ENCODE measurements at places on chromosomes 7 and 10.

DNA sequence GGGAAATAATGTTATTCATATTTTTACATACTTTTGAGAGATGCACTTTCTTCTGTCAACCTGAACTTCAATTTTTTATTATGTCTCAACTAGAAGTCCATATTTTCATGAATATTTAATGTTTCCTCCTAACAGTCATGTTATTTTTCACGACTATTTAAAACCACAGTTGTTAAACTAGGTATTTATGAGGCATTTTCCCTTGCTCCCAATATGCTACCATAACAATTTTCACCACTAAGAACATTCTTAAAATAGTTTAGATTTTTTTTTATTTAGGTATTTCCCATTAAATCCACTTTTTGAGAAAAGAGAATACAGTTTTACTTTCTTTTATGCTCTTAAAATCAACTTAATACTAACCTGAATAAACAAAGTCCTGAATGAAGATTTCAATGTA lies 89.4 kb downstream of the JAZF1 start:
- DNase-seq, result no peak

DNA sequence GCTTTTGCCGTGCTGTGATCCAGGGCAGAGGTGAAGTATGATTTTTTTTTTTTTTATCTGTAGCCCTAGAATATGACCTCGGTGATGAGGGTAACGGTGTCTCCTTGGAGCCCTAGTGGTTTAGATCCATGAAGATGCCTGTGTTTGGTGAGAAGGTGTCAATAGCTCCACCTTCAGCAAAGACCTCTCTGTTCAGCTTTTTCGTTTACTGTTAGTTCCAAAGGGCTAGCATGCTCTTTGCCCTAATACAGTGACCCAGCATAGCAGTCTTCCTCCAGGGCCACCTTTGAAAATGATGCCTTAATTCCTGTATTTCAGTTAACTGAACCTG lies 746 bp upstream of the MRPS16 start:
- DNase-seq, result no peak

- DNase-seq, result no peak
Observed at GRCh38 chr10:122894261-122894944, 15.0 kb upstream of the FAM24B start.

DNA sequence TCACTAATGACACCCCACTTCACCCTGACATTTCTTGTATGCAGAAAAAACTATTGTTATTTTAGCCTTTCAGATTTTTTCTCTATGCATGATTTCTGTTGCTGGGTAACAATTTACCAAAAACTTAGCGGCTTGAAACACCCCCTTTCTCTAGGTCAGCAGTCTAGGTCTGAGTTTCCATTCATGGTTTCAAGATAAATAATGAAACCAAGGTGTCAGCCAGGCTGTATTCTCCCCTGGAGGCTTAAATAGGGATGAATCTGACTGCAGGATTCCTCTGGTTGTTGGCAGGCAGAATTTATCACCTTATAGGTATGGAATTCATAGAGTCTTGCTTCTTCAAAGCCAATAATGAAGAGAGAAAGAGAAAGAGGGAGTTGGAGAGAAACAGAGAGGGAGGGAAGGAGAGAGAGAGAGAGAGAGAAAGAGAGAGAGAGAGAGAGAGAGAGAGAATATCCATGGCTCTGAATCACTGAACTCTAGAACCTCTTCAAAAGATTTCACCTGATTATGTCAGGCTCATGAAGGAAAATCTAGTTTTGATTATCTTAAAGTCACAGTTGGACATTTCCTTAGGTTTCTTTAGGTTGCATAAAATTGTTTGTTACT lies 1224.6 kb upstream of the LRRTM3 start:
- DNase-seq, result no peak

DNA sequence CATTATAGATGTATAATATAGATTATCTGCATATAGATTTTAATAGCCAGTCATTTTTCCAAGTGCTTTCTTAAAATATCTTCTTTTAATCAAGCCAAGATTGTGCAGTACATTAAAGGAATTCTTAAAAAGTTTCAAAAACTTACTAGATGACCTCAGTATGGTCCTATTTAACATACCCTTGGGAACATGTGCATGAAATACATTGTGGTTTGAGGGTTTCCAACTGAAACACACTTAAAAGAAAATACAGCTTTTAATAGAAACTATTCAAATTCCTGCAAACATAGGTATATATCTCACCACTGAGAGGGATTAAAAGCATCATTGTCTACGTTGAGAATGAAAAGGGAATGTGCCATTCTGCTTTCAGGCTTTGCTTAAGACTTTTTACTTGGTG lies 364.9 kb downstream of the SUGCT start:
- DNase-seq, result no peak

- DNase-seq, result no peak
Observed at GRCh38 chr7:121344093-121344492, 15.3 kb downstream of the WNT16 start.
